CD4-positive, alpha-beta T cell treated with Interleukin-4 for 4 hours (primary cell): ENCODE measurements at places on chromosomes 1 and 21.

DNA sequence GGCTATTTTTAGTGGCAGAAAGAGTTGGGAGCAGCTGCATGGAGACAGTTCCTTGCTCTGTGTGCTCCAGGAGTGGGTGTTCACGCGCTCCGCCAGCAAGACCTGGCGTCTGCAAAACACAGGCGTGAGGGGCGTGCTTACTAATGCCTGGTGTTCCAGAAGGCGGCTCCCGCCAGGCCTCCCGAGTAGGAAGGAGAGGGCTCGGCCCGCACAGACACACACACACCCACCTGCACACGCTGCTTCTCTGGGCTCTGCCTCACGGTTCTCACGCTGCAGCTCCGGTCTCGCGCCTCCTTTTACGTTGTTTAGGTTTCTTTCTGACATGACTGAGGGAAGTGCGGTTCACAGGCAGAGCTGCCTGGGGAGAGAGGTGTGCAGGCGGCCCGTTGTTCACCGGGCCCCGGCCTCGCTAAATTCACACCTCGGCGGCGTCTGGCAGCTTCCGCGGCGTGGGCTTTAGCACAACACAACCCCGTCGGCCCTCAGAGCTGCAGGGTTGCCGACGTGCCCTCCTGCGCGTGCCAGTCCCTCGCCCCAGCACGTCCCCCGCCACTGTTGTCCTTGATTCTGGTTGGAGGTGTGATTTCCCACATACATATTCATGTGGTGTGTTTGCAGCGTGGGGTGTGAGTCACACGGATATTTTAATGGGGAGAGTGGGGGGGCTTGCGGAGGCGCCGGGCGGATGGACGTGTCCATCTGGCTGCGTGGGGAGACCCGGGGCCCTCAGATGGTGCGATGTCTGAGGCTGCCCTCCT lies 77.0 kb downstream of the SKI start:
- DNase-seq, result peak; percentile 29

- no peak for DNase-seq
Observed at GRCh38 chr1:63238721-63239120, 83.6 kb upstream of the FOXD3 start.

DNA sequence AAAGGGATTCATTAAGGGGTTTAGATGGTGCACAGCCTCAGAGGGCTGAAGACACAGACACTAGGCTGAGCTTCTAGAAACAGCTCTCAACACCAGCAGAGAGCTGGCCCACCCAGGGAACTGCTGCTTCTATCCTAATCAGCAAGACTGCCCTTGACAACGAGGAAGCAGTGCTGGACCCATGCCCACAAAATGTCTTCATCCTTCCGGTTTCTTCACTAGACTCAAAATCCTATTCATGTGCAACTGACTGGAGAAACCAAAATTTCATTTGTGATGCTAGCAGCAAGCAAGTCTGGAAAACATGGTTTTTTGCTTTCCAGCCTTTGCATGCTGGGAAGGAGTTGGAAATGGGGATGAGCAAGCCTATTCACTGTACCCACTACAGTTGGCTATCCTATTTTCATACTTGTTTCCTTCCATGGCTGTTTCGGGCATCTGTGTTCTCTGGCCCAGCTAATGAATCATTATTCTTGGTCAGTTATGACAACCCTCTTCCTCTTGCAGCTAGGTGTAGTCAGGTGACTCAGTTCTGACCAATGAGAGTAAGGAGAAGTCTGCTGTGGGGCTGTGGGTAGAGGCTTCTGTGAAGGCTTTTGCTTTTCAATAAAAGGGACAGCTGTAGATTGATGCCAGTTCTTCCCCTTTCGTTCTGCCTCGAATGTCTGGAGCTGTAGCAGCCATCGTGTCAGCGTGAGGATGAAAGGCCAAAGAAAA lies 14.6 kb upstream of the TMEM61 start:
- DNase-seq, result peak; percentile 32

- peak; percentile 49 for DNase-seq
Observed at GRCh38 chr1:167453123-167453522, 65.2 kb downstream of the CD247 start.
